Ascending aorta (tissue), 2 donors: ENCODE measurements at places on chromosomes 2 and 18. TPM values are rescaled to one million over a fixed set of nuclear protein-coding genes. Genes with fewer than 3 reads are reported as not detected.

DNA sequence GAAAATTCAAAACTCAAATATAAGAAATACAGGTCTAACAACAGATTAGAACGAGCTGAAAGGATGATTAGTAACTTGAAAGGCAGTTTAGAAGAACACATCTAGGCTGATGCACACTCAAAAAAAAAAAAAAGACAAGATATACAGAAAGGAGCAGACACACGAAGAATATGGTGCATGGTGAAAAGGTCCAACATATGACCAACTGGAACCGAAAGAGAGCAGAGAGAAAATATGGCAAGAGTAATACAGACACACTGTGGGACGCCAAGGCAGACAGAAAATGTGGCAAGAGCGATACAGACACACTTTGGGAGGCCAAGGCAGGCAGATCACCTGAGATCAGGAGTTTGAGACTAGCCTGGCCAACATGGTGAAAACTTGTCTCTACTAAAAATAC is 39.8 kb downstream of the NDUFA10 start:
- DNase-seq: no peak

DNA sequence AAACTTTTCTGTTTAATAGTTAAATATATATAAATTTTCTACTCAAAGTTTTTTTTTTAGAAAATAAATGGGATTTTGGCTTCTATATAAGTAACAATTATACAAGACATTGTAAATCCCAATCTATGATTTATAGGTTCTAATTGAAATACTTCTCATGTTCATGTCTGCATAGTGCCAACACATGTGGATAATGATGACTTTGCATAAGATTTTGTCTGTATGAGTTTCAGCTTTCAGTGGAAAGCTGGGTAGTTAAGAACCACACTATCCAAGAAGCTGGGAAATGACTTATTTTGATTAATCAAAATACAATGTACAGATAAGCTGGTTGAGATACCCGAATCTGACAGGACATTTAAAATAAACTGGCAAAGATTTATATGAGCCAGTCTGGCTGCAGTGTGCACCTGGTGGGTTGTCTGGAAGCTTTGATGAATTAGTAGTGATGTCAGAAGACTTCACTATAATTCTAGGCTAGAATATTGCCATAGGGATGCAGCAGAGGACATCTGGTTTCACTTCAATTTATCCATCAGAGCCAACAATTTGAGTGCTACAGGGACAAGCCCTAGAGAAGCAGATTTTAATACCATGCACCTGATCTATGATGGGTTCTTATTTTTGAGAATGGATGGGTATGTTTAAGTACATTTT is 45.4 kb downstream of the EML6 start:
- DNase-seq: no peak

DNA sequence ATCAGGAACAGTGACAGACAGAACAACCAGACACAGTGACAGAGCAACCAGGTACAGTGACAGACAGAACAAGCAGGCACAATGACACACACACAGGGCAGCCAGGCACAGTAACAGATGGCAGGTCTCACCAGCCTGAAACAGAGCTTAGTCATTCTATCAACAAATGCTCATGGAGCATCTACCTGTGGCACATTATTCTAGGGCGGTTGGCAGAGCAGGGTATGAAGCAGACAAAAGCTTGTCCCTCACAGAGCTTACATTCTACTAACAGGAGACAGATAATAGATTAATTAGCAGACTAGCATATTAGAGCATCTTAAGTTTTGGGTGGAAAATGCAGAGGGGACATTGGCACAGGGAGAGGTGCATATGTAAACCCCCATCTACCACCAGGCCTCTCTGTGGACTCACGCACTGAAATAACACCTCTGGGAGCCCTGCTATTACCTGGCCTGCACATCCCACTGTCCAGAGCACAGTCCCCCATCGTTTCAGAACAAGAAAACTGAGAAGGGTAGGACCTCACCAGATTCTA is 64.1 kb upstream of the RAB6C start:
- DNase-seq: peak; percentile 13

DNA sequence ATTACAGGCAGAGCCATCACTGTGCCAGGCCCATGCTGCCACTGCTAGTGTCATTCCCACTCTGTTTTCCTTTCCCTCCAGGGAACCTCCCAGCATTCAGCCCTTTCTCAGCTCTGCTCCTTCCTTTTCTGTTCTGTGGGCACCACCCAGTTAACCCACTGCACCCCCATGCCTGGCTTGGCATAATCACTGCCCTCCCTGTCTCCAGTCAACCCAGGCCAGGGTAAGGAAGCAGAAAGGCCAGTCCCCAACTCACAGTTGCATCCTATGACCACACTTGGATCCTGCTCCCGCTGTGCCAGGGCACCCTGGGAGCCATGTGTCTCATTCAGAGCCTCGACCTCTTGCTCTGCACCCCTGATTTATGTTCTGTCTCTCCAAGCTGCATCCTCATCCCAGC is 32.2 kb downstream of the DPYSL5 start:
- DNase-seq: no peak

Gene LRRC30
- total RNA-seq: not detected

- no peak for DNase-seq
Observed at GRCh38 chr2:210842896-210843295, 286.5 kb downstream of the CPS1 start.

Gene CFC1
- total RNA-seq: not detected

- no peak for DNase-seq
Observed at GRCh38 chr2:149313512-149313972, 16.8 kb upstream of the LYPD6 start.

Gene C2orf15
- total RNA-seq: 0.32 TPM

Gene FBXO36
- total RNA-seq: 1.6 TPM

DNA sequence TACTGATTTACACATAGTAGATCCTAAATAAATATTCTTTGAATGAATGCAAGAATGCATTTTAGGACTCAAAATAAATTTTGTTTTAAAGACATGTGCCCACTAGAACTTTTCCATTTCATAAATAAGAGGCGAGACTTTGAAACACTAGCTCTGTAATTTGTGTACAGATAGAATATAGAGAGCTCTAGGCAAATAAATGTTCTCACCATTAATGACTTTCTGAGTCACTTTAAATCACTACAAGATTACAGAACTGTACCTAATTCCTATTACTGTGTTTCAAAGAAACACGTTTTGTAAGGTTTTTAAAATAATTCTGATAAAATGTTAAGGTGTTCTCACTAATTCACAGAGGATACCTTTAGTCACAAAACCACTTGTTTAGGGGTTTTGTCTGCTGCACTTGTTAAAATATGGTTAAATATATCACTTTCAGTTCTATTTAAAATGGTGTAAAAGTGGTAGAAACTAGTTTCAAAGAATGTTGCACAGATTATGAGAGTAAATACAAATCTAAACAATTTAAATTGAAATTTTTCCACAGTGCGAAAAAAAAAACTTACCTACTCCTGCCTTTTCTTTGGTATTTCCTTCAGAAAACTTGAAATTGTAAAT is 158.7 kb upstream of the ZC3H15 start:
- DNase-seq: no peak

Gene CTNNA2
- not detected for total RNA-seq

Gene SERPINB2
- not detected for total RNA-seq

DNA sequence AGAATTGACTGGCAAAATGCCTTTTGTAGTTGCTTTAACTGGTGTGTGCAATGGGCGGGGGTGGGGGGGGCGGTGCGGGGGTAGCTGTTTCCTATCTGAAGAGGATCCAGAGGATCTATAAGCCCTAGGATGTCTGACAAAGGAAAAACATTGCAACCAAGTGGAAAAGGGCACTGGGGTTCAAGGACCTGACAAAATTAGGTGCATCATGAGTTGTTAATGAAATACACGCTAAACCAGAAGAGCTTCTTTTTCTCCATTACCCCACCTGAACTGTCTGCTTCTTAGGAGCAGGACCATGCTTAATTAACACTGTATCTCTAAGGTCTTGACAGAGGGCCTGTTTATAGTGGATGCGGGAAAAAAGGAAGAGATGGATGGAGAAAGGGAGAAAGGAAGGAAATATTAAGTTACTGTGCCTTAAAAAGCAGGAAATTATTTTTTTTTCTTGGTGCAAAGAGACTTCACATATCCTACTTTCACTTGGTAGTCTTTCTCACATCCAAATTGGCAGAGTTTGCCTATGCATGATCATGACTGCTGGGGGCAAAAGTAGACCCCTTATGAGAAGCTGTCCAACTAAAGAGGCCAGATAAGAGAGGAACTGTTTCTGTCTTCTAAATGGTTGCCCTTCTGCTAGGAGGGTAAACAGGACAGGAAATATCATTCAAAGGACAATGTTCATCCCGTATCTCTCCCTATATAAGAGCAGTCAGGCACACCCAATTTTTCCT is 4.6 kb downstream of the RND3 start:
- DNase-seq: no peak

DNA sequence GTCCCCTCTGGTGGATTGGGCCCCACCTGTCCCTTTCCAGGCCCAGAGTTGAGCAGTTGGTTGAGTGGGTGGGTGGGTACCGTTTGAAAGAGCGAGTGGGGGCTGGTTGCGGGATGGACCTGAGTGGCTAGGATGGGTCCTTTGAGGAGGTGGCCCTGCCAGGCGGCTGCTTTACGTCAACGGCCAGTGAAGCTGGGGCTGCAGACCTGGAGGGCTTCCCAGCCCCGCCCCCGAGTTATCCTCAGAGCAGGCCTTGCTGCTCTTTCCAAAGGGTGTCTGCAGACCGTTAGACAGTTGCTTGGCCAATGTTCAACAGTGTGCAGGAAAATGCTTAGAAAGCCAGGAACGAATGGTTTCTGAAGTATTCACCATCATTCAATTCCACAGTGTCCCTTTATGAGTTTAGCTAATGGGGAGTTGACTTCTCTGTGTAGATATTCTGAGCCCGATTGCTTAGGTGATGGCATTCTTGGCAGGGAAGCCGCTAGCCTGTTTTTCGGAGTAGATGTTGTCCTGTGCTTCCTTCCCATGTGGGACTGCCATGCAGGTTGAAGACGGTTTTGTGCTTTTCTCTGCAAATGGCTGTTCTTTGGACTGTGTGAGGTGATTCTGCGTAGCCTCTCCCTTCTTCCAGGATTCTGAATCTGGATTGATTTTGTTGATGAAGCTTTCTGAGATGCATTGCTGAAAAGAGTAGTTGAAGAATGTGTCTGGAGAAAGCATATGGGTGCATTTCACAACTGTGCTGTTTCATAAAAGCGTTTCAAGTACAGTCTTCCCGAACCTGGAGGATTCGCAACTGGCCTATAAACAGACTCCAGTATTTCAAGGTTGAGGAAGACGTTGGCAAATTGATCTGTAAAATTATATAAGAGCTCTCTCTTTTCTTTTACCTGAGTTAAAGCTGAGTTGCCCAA is 45.8 kb downstream of the LDLRAD4 start:
- DNase-seq: no peak

Gene DNAH7
- total RNA-seq: 0.21 TPM

DNA sequence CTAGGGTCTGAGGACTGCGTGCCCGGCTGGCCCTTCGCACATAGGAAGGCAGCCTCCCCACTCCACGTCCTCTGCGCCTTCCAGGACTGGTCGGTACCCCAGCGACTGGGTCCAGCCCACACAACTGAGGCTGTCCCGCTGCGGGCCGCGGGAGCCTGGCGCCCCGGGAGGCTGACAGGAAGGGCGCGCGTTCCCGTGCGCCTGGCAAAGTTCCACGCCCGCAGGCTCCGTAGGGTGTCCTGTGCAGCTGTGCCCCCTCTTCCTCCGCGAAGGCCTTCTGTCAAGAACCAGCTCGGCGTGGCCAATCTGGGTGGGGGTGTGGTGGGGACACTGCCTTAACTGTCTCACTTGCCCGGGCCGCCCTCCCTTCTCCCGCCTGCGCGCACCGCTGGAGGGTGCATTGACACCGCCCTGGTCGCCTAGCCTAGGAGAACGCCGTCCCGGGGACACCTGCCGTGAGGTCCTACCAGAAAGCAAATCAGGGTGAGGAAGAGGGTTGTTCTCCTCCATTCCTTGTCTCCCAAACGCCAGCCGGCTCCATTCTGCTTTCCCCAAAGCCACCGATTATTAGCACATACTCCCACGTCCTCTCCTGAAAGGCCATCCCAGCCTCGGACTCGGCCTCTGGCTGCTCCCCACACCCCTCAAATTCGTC is 618 bp upstream of the LYPD1 start:
- DNase-seq: no peak

GRCh38 chr18:2686349-2686968 is 30.9 kb downstream of the SMCHD1 start:
- DNase-seq: no peak

Gene SYT4
- not detected for total RNA-seq

DNA sequence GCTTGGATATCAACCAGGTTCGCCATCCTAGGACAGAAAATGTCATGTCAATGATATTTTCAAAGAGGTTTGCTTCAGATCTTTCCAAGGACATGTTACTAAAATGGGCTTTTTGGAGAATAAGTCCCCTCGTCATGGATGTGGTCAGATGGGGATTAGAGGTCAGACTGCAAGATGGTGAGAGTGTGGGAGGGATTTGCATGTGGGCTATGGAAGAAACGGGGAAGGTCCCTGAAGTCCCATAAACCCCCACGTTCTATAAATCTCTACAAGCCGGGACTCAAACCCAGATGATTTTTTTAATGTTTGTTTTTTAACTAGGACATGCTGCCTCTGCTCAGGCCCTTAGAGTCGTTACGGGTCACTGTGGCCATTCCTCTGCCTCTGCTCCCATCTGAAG is 37.7 kb upstream of the IGFBP5 start:
- DNase-seq: no peak

DNA sequence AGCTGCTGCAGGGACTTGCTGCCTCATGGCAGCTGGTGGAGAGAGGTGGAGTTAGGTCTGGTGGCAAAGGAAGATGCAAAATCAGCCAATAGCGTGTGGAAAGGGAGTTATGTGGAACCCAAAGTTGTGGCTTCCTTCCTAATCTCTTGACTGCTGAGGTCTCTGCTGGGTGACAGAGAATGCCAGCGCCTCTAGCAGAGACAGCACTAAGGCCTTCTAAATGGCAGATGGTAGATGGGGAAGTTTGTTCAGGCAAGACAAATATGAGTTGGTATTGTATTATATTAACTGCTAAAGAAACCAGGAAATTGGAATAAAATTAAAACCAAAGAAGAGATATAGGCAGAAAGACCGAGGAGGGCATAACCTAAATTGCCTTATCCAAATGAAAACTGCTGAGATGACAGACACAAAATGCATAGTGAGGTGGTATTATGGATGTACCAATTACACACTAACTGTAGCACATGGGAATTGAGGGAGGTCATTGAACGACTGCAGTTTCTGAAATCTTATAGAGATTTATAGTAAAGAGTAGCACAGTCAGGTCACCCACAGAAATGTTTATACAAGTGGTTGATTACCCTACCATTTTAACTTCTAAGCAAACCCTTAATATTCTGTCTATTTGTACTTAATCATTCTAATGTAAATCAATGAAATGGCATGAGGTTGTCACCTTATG is 246.6 kb upstream of the SESTD1 start:
- DNase-seq: no peak

- DNase-seq: no peak
Observed at GRCh38 chr2:172710584-172711047, 25.0 kb upstream of the RAPGEF4 start.

Gene CTAGE1
- not detected for total RNA-seq

- no peak for DNase-seq
Observed at GRCh38 chr2:6036211-6036610, 344.0 kb downstream of the SOX11 start.

GRCh38 chr2:112947374-112947773 is 30.4 kb upstream of the IL36G start:
- DNase-seq: no peak

Gene TAF4B
- 3.0 TPM for total RNA-seq

Gene CASP8
- 15.2 TPM for total RNA-seq
